Stimulated activated CD4-positive, alpha-beta T cell treated with anti-CD3 and anti-CD28 coated beads, Interleukin-1b, Interleukin-23, amount 100 ng/mL, for 1 hour (primary cell): ENCODE measurements at places on chromosomes 11 and 22.

- no peak for DNase-seq
Observed at GRCh38 chr11:7967097-7967496, 1.9 kb upstream of the NLRP10 start.

DNA sequence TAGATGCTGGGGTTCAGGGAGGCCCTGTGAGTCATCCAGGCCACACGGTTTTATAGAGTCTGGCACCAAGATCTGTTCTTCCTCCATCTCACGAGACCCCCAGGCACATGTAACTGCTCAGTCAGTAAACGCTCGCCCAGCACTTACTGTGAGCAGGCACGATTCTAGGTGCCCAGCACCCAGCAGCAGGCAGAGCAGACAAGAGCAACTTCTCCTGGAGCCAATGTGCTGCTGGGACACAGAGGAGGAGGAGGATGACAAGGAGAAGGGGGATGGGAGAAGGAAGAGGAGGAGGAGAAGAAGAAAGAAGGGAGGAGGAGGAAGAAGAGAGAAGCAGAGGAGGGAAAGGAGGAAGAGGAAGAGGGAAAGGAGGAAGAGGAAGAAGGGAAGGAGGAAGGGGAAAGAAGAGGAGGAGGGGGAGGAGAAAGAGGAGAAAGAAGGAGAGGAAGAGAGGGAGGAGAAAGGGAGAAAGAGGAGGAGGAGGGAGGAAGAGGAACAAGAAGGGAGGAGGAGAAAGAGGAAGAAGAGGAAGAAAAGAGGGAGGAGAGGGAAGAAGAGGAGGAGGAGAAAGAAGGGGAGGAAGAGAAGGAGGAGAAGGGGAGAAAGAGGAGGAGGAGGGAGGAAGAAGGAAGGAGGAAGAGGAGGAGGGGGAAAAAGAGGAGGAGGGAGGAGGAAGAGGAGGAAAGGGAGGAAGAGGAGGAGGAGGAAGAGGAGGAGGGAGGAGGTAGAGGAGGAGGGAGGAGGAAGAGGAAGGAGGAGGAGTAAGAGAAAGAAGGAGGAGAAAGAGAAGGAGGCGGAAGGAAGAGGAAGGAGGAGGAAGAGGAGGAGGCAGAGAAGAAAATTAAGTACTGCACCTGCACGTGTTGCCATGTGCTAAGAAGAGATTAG lies 77.6 kb upstream of the RTL6 start:
- no peak for DNase-seq

DNA sequence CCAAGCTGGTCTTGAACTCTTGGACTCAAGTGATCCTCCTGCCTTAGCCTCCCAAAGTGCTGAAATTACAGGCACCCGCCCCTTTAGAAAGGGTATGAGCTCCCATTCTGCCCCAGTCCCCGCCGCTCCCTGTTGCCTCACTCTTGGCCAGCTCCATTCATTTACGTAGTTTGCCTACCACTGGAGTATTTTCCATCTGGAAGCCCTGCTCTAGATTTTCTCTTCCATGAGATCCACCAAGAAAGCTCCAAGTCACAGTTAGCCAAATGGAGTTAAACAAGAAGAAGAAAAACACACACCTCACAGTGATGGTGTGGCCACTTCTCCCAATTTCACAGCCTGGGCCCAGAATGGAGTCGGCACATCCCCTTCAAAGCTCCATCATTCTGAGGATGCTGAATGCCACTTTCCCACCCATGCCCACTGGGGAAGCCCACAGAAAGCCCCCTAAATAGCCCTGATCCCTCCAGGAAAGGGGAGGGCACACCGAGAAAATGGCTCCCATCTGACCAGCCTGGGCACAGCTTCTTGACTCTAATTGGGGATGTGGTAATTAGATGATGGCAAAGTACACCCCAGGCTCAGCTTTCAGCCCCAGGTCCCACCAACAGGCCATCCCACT lies 381.2 kb downstream of the MN1 start:
- DNase-seq: no peak

- no peak for DNase-seq
Observed at GRCh38 chr11:1437500-1437899, 47.8 kb downstream of the BRSK2 start.

GRCh38 chr11:63907808-63908530 lies 9.0 kb downstream of the RCOR2 start:
- DNase-seq: no peak

- no peak for DNase-seq
Observed at GRCh38 chr11:75593286-75593915, 31.3 kb downstream of the SERPINH1 start.

DNA sequence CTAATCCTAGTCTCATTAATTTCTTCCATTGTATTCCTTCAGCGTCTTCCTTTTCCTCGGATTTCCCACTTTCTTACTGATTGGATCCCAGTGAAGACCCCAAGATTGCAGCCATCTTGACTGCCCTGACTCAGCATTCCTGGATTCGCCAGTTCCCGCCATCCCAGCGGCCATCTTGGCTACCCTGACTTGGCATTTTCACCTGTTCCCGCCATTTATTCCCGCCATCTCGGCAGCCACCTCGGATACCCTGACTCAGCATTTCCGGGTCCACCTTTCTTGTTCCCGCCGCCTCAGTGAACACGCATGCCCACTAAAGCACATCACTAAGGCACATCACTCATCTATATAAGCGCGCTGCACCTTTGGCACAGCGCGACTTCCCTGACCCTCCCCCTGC lies 13.8 kb upstream of the OR56A3 start:
- no peak for DNase-seq

DNA sequence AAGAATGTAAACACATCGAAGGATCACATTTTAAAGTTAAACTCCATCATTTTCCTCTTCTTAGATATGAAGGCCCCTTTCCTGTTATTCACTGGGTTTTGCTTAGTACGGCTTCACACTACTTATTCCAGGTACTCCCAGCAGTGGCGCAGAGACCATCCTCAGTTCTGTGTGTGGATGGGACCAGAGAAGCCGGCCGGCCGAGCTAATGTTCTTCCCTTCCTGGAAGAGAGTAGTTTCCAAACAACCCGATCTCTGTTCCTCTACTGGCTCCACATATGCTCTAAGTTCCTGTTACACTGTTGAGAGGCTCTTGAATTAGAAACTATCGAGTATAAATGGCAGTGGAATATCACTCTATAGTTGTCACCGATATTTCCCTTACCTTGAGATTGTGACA lies 684 bp upstream of the NFRKB start:
- no peak for DNase-seq

GRCh38 chr11:32920570-32920969 lies 28.0 kb downstream of the QSER1 start:
- DNase-seq: no peak

- no peak for DNase-seq
Observed at GRCh38 chr11:19605520-19606371, 106.9 kb upstream of the NAV2 start.

DNA sequence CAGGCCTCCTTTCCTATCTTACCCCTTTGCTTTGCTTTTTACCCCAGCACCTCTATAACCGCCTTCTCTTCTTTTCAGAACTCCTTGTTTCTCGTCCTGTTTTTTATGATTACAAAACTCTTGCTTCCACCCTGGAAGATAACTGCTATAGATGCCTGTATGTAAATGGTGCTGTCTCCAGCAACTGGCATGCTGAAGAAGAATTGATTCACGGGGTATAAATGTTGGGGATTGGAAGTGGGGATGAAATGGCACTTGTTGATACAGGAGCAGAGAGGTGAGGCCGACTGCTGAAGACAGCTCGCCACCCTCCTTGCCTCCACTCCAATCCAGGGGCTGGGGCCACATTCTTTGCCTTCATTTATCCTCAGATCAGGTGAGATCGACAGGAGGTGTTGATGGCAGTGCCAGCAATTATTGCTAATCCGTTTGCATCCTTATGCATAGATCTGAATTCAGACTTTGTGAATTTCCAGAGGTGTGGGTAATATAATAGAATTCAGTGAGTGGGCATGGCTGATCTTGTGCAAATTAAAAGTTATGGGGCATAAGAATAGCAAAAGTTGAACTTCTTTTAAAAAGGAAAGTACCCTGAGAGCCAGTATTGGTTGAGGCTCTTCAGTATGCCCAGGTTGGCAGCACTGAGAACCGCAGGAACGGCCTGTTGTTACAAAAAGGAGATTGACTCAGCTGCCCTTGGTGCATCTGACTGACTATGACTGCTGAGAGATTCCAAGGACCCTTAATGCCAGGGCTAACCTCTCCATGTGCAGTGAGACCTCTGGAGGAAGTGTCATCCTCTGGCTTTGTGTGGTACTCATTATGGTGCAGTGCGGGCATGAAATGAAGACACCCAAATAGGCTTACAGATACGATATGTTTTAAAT lies 5.3 kb downstream of the NEAT1 start:
- no peak for DNase-seq

DNA sequence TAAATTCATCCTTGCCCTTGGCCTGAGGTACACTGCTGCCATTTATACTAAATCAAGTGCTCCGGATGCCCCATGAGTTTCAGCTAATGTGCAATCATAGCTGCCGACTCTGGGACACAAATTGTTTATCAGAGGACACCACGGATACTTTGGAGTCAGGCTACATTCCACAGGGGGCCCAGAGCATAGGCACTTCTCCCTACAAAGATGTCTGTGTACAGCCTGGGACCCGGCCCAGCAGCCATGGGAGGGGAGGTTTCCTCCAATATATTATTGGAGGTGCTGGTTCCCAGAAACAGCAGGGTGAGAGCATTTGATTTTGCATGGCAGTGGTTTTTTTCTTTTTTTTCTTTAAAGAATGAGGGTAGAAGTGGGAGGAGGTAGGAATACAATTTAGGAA lies 31.3 kb downstream of the HTR3B start:
- DNase-seq: no peak

- no peak for DNase-seq
Observed at GRCh38 chr11:64572143-64572542, 18.9 kb upstream of the SLC22A12 start.

- no peak for DNase-seq
Observed at GRCh38 chr22:20056161-20056560, 23.9 kb upstream of the DGCR8 start.

DNA sequence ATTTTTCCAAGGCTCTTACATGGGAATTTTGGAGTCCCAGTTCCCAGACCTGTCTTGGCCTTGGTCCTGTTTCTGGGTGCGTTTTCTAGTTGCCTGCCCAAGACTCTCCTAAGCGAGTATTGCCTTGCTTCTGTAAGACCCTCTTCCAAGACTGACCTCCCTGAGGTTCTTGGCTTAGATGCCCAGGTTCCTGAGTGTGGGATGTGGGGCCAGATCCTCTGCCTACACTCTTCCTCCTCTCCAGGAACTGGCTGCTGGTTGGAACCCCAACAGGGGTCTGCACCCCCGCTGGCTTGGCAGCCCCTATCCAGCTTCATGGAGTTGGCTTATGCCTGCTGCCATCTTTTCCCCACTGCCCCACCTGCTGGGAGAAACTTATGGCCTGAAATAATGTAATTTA lies 429.5 kb downstream of the TENM4 start:
- DNase-seq: no peak

DNA sequence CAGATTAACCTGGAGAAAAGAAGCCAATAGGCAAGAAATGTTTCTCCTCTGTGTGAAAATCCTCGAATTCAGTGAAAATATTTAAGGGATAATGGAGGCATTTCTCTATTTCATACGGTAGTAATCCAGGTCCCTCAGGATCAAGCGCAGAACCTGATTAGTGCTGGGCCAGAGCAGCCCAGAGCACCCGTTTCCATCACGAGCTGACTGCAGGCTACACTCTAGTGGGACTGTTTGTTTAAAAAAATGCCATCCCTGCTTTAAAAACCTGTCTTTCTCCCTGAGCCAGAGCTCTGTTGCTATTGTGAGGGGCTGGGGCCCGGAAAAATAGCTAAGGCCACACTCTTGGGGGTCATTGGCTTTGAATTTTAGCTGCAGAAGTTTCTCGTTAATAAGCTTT lies 223.2 kb upstream of the E2F8 start:
- no peak for DNase-seq

DNA sequence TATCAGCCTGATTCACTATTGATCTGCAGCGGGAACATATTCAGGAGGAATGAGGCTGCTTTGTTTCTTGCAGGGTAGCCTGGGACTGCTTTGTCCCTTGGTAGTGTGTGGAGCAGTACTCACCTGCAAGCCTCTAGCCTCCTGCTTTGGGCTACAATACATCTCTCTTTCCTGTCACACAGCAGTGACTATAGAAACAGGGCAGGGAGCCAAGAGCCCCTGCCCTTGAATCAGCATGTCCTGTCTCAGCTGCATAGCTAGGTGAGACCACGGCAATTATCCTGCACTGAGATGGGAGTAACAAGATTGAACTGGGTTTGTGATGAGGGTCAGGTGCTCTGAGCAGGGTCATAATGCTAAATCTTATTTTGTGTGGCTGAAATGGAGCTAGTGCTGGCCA lies 191.9 kb downstream of the NELL1 start:
- DNase-seq: no peak

- DNase-seq: no peak
Observed at GRCh38 chr11:130370845-130371590, 56.3 kb upstream of the ZBTB44 start.

- no peak for DNase-seq
Observed at GRCh38 chr11:79156031-79156430, 284.8 kb downstream of the TENM4 start.

DNA sequence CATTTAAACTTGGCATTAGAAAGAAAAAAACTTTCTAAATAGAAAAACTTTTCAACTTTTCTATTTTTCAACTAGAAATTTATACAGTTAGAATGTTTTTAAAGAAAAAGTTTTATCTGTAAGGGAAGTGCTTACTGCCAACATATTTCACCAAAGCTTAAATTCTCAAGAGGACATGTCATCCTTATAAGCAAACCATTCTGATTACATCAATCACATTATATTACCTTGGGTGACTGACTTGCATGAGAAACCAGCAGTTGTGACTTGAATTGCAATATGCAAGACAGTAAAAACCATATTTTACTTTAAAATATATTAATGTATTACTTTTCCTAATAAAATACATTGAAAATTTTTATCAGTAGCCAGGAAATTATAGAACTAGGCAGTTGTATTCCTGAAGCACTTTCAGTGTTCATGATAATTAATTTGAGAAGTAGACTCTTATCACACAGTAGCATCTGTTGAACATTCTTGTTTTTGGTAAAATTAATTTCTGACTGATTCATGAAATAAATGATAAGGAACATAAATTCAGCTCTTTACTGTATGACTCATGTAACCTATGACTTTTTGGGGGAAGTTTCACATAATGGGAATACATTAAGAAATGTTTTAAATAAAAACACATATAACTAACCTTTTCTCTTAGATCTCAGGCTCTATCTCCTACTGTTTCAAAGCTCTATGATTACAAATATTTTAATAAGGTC lies 345.0 kb upstream of the CCDC179 start:
- DNase-seq: no peak
